ENCODE measurements at places on chromosomes 2 and 18.
A peak's percentile ranks its signal among the peaks of the same experiment; 100 is the strongest.

GRCh38 chr2:26196683-26197418, 24.0 kb downstream of the GAREM2 start:
- no peak for DNase-seq

DNA sequence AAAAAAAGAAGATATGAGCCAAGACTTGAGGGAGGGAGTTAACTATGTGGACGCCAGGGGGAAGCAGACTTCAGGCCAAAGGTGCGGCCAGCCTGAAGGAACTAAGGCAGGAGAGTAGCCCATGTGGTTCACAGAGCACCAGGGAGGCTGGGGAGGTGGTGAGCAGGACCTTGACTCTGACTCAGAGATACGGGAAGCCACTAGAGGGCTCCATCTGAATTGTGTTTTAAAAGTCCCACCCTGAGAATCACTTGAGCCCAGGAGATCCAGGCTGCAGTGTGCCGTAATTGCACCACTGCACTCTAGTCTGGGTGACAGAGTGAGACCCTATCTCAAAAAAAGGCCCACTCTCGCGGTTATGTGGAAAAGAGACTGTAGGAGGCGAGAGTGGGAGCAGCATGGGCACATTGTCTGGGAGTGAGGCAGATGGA, 12.3 kb downstream of the CEP192 start:
- DNase-seq, result peak; percentile 73

DNA sequence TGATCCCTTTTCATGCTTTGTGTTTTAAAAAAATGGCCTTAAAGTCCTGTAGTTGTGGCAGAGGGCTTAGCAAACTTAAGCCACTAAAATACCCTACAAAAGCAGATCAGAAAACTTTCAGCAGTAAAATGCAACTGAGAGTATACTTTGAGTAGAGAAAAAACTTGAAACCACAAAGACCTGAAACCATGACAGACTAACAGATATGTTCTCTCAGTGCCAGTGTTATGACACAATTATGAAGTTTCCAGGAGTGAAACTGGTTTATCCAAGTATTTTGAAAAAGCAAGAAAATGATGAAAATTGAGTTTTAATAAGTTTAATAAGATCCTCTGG, 74.5 kb downstream of the SPRED2 start:
- no peak for DNase-seq

DNA sequence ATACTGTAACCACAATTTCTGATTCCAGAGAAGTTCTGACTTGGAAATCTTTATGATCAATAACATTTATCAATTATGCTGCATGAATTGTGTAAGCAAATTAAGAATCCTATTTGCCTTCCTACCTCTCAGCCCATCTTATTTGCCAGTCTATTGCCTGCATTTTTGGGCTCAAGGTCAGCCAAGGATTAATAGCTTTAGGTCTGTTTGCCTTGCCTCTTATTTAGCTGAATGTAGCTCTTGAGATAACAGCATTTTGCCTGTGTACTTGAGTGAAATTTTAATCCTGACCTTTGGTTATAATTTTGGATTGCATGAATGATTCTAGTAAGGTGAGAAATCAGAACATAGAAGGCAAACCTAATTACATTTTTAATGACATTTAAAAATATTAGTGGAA, 51.2 kb downstream of the MYO3B start:
- DNase-seq, result no peak

DNA sequence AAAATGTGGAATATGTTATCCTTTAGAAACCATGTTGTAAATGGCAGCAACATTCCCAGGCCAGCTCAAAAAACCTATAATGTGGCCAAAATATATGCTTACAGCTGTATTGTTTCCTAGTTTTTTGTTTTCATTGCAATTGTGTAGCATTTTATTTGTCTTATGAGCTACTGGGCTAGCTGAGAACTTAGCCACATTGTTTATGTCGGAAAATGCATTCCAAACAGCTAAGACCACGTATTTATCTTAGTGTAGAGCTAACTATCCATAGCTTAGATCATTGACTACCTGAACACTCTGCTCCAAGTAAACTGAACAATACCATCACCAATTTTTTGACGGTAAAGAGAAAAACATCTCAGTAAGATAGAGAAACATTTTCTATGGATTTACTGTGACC, 38.4 kb downstream of the METAP1D start:
- DNase-seq, result no peak

Measured in epithelial cell of esophagus (primary cell).